ENCODE measurements at places on chromosomes 1 and 21. TPM values are rescaled to one million over a fixed set of nuclear protein-coding genes. Genes with fewer than 3 reads are reported as not detected.

- H3K4me1 ChIP-seq: peaks cover 10% of the 10 kb centered on the region
- H3K27me3 ChIP-seq: no peaks in the 10 kb centered on the region
- peak; percentile 91 for DNase-seq
- H3K36me3 ChIP-seq: no peaks in the 10 kb centered on the region
- H3K4me3 ChIP-seq: no peak overlapping the region
- no peak overlapping the region for H3K27ac ChIP-seq
These were observed 10.6 kb downstream of the AVPR1B start for GRCh38 chr1:206106328-206107167.

GRCh38 chr1:24540906-24541710 is 14.8 kb upstream of the NCMAP start:
- H3K36me3 ChIP-seq: no peaks in the 10 kb centered on the region
- no peak for DNase-seq
- H3K27ac ChIP-seq: no peak overlapping the region
- H3K27me3 ChIP-seq: no peaks in the 10 kb centered on the region

GRCh38 chr1:23013657-23014056 is 2.0 kb downstream of the TEX46 start:
- H3K4me3 ChIP-seq: no peak overlapping the region
- peaks cover 6% of the 10 kb centered on the region for H3K4me1 ChIP-seq
- H3K27me3 ChIP-seq: no peaks in the 10 kb centered on the region
- H3K36me3 ChIP-seq: no peaks in the 10 kb centered on the region

- H3K4me3 ChIP-seq: no peak overlapping the region
- no peaks in the 10 kb centered on the region for H3K36me3 ChIP-seq
- H3K27me3 ChIP-seq: no peaks in the 10 kb centered on the region
- no peaks in the 10 kb centered on the region for H3K4me1 ChIP-seq
- peak; percentile 56 for DNase-seq
These were observed 60.0 kb upstream of the IVNS1ABP start for GRCh38 chr1:185376840-185377635.

DNA sequence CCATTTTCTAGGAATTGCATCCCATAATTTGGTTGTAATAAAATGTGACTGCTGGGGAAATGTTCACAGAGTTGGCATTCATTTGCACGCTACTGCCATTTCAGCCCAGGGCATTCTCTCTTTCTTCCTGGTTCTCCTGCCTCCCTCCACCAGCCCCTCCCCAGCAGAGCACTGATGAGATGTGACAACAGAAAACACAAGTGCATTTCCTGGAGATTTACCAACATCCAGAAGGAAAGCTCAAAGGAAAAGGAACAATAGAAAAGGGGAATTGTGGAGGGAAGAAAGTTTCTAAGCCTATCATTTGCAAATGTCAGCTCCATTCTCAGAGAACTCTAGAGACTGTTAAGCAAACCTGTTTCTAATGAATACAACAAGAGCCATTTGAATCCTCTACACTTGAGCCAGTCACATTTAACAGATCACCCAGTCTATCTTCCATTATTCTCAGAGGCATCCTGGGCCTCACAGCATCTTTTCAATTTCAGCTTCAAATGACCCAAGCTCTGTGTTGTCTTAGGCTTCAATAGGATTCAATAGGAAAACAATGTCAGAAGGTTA is 395.6 kb upstream of the PBX1 start:
- H3K36me3 ChIP-seq: no peaks in the 10 kb centered on the region
- no peaks in the 10 kb centered on the region for H3K27me3 ChIP-seq
- no peak overlapping the region for H3K4me3 ChIP-seq
- H3K27ac ChIP-seq: no peak overlapping the region

The SPRR5 gene
- not detected for total RNA-seq

The C1QC gene
- 19.1 TPM for total RNA-seq

The KRTAP12-2 gene
- total RNA-seq: not detected

The FCGR2B gene
- total RNA-seq: 0.22 TPM

DNA sequence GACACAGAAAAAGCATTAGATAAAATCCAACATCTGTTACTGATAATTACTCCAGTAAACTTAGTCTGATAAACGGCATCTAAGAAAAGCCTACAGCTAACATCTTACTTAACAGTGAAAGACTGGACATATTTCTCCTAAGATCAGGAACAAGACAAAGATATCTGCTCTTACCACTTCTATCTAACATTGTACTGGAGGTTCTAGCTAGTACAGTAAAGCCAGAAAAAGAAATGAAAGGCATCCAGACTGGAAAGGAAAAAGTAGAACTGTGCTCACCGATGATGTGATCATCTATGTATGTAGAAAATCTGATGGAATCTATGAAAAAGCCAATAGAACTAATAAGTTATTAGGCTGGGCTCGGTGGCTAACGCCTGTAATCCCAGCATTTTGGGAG is 21.7 kb downstream of the NEXN start:
- no peaks in the 10 kb centered on the region for H3K4me1 ChIP-seq
- H3K27me3 ChIP-seq: no peaks in the 10 kb centered on the region
- no peak overlapping the region for H3K27ac ChIP-seq
- no peak overlapping the region for H3K4me3 ChIP-seq
- DNase-seq: no peak
- no peaks in the 10 kb centered on the region for H3K36me3 ChIP-seq

The APCS gene
- not detected for total RNA-seq

DNA sequence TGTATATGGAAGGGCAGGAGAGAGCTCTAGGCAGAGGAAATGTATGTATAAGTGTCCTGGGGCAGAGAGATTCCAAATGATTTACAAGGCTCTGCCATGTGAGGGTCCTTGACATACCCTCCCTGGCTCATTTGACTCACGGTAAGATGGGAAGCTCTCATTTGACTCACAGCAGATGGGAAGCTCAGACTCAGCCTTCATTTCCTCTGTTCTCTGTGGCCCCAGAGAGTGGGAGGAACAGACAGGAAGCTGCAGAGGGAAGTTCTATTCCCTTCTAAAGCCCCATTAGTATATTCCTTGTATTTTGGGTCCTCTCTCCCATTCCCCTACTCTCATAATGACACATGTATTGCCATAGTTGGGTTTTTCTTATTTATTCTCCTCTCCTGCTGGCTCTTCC is 44.9 kb downstream of the FOXD2 start:
- H3K27ac ChIP-seq: no peak overlapping the region
- no peaks in the 10 kb centered on the region for H3K4me1 ChIP-seq
- peaks cover 9% of the 10 kb centered on the region for H3K27me3 ChIP-seq
- DNase-seq: no peak
- H3K4me3 ChIP-seq: no peak overlapping the region

The TRIM17 gene
- 0.27 TPM for total RNA-seq

DNA sequence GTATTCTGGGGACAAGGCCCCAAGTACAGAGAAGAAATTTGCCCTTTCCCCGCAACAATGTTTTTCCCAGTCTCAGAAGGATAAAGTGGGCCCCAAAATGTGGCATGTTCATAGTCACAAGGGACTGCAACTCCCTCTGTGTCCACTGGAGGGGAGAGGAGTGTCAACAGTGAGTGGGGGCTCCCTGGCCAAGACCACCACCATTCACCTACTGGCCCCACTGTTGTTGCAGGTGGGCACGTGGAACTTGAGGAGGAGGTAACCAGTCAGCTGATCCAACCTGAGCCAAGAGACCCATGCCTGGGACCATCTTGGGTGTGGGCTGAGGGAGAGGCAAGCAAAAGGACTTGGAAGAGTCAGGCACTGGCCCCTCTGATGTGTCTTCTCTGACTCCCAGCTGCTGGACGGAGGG is 777 bp downstream of the NUDT17 start:
- peaks cover 10% of the 10 kb centered on the region for H3K4me1 ChIP-seq
- peak overlapping the region; percentile 83 for H3K27ac ChIP-seq
- peak; percentile 54 for DNase-seq
- H3K36me3 ChIP-seq: peaks cover 46% of the 10 kb centered on the region
- H3K4me3 ChIP-seq: peak overlapping the region; percentile 62

DNA sequence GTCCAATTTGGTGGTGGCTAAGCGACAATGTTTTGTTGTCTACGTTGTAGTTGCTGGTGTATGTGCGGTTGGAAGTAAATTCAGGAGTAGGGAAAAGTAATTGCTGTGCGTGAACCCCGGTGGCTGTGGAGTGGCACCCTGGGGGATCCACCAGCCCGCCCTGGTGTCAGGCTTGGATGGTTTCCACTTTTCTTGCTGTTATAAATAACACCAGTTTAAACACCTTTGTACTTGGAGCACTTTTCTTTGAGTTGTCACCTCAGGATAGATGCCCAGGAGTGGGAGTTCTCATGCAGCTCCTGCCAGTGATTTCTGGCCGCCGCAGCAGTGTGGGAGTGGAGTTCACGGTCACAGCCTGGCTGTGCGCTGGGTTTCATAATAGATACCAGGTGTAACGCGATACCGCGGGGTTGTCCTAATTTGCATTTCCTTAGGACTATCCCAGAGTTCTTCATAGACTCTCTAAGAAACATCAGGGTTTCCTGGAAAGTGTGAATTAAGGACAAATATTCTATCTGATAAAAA is 12.8 kb upstream of the TMEM200B start:
- no peak overlapping the region for H3K4me3 ChIP-seq
- peaks cover 11% of the 10 kb centered on the region for H3K27me3 ChIP-seq
- H3K4me1 ChIP-seq: peaks cover 6% of the 10 kb centered on the region

The LCE2A gene
- not detected for total RNA-seq

DNA sequence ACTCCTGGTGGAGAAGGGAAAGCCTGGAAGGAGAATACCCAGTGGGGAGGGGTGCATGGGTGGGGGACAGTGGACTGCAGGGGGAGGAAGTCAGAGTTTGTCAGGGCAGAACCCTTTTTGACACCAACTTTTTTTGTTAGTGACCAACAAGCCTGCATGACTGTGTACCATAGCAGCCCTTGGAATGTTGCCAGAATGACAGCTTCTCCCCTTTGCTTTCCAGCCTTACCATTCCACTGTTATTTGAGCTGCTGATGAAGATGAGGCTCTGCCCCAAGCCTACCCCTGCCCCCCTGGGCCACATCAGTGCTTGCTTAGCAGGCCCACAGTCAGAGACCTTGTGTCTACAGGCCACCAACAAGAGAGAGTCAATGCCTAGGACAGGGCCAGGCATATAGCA is 341.2 kb downstream of the HHAT start:
- no peak overlapping the region for H3K4me3 ChIP-seq
- H3K27me3 ChIP-seq: no peaks in the 10 kb centered on the region
- DNase-seq: no peak
- H3K4me1 ChIP-seq: no peaks in the 10 kb centered on the region
- H3K27ac ChIP-seq: no peak overlapping the region

The TNNI3K gene
- 2.2 TPM for total RNA-seq

The GCLM gene
- 4.5 TPM for total RNA-seq

DNA sequence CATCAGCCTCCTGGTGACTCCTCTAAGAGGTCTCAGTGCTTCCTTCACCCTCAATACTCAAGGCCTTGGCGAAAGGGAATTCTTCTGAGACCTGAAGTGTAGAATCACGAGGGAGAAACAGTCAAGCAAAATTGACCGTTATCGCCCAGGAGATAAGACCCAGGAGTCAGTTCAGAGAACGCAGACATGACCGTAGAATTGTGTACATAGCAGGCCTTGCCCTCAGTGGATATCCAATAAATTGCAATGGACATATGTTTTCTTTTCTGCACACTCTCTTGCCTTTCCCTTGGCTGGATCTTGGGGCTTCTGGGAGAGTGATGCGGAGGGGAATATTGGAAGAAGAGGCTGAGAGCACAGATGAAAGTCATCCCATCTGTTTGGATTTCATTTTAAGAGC is 15.7 kb upstream of the ETS2 start:
- no peaks in the 10 kb centered on the region for H3K27me3 ChIP-seq
- H3K4me1 ChIP-seq: peaks cover 5% of the 10 kb centered on the region
- no peak overlapping the region for H3K4me3 ChIP-seq
- no peak overlapping the region for H3K27ac ChIP-seq
- DNase-seq: peak; percentile 49

DNA sequence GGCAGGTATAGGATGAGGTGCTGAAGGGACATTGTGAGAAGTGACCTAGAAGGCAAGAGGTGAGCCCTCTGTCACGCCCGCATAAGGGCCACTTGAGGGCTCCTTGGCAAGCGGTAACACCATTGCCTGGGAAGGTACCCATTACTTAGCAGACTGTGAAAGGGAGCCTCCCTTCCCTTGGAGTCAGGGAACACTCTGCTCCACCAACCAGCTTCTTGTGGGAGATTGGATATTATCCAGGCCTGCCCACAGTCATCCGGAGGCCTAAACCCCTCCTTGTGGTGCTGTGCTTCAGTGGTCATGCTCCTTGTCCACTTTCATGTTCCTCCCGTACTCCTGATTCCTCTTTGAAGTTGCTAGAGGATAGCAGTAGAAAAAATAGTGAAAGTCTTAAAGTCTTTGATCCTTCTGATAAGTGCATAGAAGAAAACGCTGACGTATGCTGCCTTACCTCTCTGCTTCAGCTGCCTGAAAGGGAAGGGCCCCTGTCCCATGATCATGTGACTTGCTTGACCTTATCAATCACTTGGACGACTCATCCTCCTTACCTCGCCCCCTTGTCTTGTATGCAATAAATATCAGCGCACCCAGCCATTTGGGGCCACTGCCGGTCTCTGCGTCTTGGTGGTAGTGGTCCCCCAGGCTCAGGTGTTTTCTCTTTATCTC is 16.0 kb downstream of the RBBP4 start:
- H3K4me3 ChIP-seq: no peak overlapping the region
- H3K27me3 ChIP-seq: no peaks in the 10 kb centered on the region
- H3K4me1 ChIP-seq: no peaks in the 10 kb centered on the region
- H3K36me3 ChIP-seq: peaks cover 68% of the 10 kb centered on the region
- H3K27ac ChIP-seq: no peak overlapping the region

GRCh38 chr1:39927538-39927937 is 25.8 kb upstream of the MYCL start:
- H3K4me3 ChIP-seq: no peak overlapping the region
- H3K36me3 ChIP-seq: no peaks in the 10 kb centered on the region
- no peak for DNase-seq

GRCh38 chr1:37556712-37557196 is at the start of gene DNALI1:
Gene DNALI1, plus strand, starts transcription at chr1:37556940. Its CDS starts 55 bp downstream, at chr1:37556995.
- peak within 1 kb of the TSS; percentile 31 for H3K27ac ChIP-seq
- H3K4me1 ChIP-seq: peaks cover 40% of the 10 kb centered on the region
- H3K27me3 ChIP-seq: no peaks in the 10 kb centered on the region

DNA sequence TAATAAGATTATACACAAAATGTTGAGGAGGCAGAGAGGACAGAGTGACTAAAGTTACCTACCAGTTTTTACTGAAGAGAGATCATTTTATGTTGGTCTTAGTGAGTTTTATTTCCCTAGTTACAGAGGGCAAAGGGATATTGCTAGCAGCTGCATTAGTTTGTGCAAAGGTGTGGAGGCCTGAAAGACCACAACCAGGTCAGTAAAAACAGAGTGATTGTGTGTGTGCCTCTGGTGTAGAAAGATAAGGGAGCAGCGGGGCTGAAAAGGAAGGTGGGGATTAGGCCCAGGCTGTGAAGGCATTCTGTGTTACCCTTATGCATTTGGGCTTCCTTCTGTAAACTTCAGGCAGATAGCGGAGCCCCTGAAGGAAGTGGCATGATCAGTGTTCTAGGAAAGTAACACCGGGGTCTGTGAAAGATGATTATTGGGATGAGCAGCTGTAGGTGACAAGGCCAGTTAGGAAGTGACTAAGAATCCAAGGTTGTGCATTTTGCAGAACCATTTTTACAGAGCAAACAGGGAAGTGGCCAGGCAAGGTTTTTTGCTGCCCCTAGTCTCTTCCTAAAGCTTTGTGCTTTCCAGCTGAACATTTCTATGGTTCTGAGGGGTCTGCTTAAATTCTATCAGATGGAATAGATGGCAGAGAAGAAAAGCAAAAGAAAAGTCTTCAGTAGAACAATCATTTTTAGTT is 3.7 kb downstream of the GADD45A start:
- DNase-seq: no peak
- peaks cover 10% of the 10 kb centered on the region for H3K36me3 ChIP-seq
- H3K27me3 ChIP-seq: no peaks in the 10 kb centered on the region
- no peak overlapping the region for H3K4me3 ChIP-seq
- H3K4me1 ChIP-seq: peaks cover 9% of the 10 kb centered on the region

The CELA3B gene
- total RNA-seq: not detected

The ARMH1 gene
- total RNA-seq: 1.6 TPM

The INKA2 gene
- 37.7 TPM for total RNA-seq

Data from muscle of leg (tissue), 16 donors.